ENCODE measurements at places on chromosomes 7 and 10.

DNA sequence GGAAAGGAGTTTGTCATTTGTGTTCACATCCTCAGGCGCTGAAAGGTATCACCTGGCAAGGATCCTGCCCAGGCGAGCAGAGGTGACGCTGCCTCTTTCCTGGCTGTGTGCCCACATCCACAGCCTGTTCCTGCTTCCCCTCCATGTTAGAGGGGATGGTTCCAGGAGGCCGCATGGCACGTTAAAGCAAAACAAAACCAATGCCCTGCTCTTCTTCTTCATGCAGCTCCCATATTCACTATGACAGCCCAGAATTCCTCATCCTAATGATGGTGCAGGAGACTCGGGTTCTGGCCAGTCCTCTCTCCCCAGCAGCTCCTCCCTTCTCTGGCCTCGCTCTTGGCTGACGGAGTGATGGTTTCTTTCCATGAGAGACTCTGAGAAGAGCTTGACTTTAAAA lies 678.5 kb upstream of the ANKRD30A start:
- no peaks in the 10 kb centered on the region for H3K27me3 ChIP-seq
- no peak overlapping the region for H3K4me3 ChIP-seq
- no peaks in the 10 kb centered on the region for H3K36me3 ChIP-seq
- DNase-seq: peak; percentile 75

- no peaks in the 10 kb centered on the region for H3K4me1 ChIP-seq
- no peak overlapping the region for H3K4me3 ChIP-seq
- H3K36me3 ChIP-seq: no peaks in the 10 kb centered on the region
- no peaks in the 10 kb centered on the region for H3K27me3 ChIP-seq
These were observed 745.8 kb downstream of the SUGCT start for GRCh38 chr7:40880581-40880980.

GRCh38 chr10:49280001-49280408 lies 19.0 kb upstream of the C10orf71 start:
- peak overlapping the region; percentile 2 for H3K27ac ChIP-seq
- H3K4me3 ChIP-seq: no peak overlapping the region
- H3K4me1 ChIP-seq: peaks cover 36% of the 10 kb centered on the region
- no peaks in the 10 kb centered on the region for H3K27me3 ChIP-seq

GRCh38 chr10:103350175-103350516 lies 794 bp downstream of the PCGF6 start:
- H3K4me3 ChIP-seq: peak overlapping the region; percentile 81
- DNase-seq: no peak
- peak overlapping the region; percentile 83 for H3K27ac ChIP-seq
- no peaks in the 10 kb centered on the region for H3K27me3 ChIP-seq
- H3K4me1 ChIP-seq: no peaks in the 10 kb centered on the region
- H3K36me3 ChIP-seq: peaks cover 29% of the 10 kb centered on the region

GRCh38 chr10:125248489-125248888 lies 88.1 kb upstream of the CTBP2 start:
- DNase-seq: no peak
- no peaks in the 10 kb centered on the region for H3K4me1 ChIP-seq
- no peak overlapping the region for H3K4me3 ChIP-seq
- no peaks in the 10 kb centered on the region for H3K36me3 ChIP-seq
- no peaks in the 10 kb centered on the region for H3K27me3 ChIP-seq
- H3K27ac ChIP-seq: no peak overlapping the region

GRCh38 chr7:121428855-121429489 lies 32.9 kb upstream of the FAM3C start:
- H3K27ac ChIP-seq: no peak overlapping the region
- no peaks in the 10 kb centered on the region for H3K27me3 ChIP-seq
- no peak for DNase-seq
- no peaks in the 10 kb centered on the region for H3K4me1 ChIP-seq
- H3K4me3 ChIP-seq: no peak overlapping the region

- H3K4me3 ChIP-seq: no peak overlapping the region
- DNase-seq: no peak
- H3K27me3 ChIP-seq: no peaks in the 10 kb centered on the region
- no peaks in the 10 kb centered on the region for H3K4me1 ChIP-seq
These were observed 108.1 kb upstream of the SP8 start for GRCh38 chr7:20894806-20895205.

- H3K36me3 ChIP-seq: no peaks in the 10 kb centered on the region
- no peak for DNase-seq
- no peak overlapping the region for H3K27ac ChIP-seq
- no peak overlapping the region for H3K4me3 ChIP-seq
- H3K4me1 ChIP-seq: no peaks in the 10 kb centered on the region
These were observed 242.9 kb upstream of the MEOX2 start for GRCh38 chr7:15929411-15929810.

- peaks cover 20% of the 10 kb centered on the region for H3K4me1 ChIP-seq
- no peak for DNase-seq
- no peak overlapping the region for H3K4me3 ChIP-seq
- H3K36me3 ChIP-seq: no peaks in the 10 kb centered on the region
- no peak overlapping the region for H3K27ac ChIP-seq
These were observed 81.2 kb upstream of the OIT3 start for GRCh38 chr10:72812415-72812752.

DNA sequence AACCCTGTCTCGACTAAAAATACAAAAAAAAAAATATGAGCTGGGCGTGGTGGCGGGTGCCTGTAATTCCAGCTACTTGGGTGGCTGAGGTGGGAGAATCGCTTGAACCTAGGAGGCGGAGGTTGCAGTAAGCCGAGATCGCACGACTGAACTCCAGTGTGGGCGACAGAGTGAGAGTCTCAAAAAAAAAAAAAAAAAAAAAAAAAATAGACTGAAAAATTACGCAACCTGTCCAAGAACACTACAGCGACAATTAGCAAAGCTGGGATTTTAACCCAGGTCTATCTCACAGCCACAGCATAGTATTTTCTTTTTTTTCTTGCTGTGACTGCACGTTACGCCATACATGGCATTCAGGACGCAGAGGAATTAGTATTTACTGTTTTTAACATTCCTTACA lies 1.1 kb upstream of the RABGEF1 start:
- H3K27me3 ChIP-seq: no peaks in the 10 kb centered on the region
- H3K4me3 ChIP-seq: peak overlapping the region; percentile 100

DNA sequence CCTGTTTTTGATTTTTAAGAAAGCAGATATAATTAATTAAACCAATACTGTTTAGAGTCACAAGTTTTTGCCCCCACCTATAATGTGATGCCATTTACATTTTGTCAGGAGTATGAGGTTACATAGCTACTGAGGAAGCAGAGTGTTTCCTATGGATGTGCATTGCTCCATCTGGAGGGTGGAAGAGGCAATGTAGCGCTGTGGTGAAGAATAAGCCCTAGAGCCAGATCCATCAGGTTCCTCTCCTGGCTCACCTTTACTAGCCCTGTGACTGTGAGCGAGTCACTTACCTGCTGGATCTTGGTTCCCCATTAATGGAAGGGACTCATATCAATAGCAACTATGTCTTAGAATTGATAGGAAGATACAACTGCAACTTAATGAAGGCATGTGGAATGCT lies 216.0 kb downstream of the GPAM start:
- no peak overlapping the region for H3K4me3 ChIP-seq
- H3K27me3 ChIP-seq: no peaks in the 10 kb centered on the region
- no peaks in the 10 kb centered on the region for H3K4me1 ChIP-seq
- no peak overlapping the region for H3K27ac ChIP-seq
- H3K36me3 ChIP-seq: no peaks in the 10 kb centered on the region
